ENCODE measurements at places on chromosomes 16 and 17. TPM values are rescaled to one million over a fixed set of nuclear protein-coding genes. Genes with fewer than 3 reads are reported as not detected.

- DNase-seq: peak; percentile 36
Observed at GRCh38 chr17:72602517-72603419, 481.9 kb downstream of the SOX9 start.

GRCh38 chr16:68446681-68447652 lies 1.3 kb downstream of the SMPD3 start:
- no peak for DNase-seq

DNA sequence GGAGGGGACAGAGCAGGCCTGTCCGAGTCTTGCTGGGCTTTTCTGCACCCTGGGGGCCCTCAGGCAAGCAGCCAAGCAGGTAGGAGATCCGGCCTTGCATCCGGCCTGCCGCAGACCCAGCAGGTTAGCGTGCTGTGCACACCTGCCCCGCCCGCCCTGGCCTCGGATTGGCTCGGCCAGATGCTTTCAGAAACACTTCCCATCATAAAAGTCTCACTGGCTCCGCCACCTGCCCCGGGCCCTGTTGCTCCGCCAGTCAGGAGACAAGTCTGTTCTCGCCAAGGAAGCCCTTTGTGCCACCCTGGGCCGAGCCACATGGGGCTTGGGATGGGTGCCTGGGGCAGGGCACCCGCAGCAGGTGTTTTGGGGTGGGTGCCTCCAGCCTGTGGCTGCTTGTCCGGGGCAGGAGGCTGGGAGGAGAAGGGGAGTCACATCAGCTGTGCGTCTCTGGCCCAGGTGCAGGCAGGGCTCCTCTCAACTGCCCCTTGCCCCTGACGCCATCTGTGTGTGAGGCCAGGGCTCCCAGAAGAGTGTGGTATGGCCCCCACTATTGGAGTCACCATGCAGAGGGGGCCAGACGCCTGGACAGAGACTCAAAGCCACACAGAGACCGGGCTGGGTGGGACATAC lies 228.2 kb upstream of the GSE1 start:
- DNase-seq: no peak

- DNase-seq: peak; percentile 76
Observed at GRCh38 chr17:66301864-66302741, at the start of gene PRKCA. TSS of gene PRKCA (plus strand) at chr17:66302613.

The TAT gene
- total RNA-seq: not detected

DNA sequence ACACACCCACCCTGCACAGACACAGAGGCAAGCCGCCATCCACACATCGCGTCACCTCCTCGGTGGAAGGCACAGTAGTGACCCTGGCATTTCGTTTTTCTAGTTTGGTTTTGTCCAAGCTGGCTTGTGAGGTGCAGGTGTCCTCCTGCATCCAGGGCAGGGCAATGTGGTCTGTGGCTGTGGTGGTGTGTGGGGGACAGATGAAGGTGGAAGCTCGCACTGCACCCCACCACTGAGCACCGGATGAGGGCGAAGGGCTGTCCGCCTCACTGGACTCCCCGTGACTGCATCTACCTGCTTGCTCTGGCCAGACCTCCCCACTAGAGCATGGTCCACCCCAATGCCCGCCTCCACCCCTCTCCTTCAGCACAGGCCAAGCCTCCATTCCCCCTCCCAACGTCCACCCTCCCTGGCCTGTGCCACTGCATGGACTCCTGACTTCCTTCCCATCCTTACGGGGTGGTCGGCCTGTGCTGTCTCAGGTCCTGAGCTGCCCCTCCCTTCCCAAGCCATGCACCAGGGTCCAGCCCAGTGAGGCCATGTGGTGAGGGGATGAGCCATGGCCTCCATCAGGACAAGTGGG lies 78.8 kb upstream of the CBX4 start:
- no peak for DNase-seq

The NLE1 gene
- total RNA-seq: 15.0 TPM

- no peak for DNase-seq
Observed at GRCh38 chr17:37671028-37671823, 28.0 kb upstream of the DDX52 start.

GRCh38 chr16:19804538-19805323 lies 79.9 kb downstream of the GPRC5B start:
- peak; percentile 62 for DNase-seq

- no peak for DNase-seq
Observed at GRCh38 chr17:13442361-13442760, 159.4 kb downstream of the HS3ST3A1 start.

The HOXB3 gene
- total RNA-seq: 8.3 TPM

DNA sequence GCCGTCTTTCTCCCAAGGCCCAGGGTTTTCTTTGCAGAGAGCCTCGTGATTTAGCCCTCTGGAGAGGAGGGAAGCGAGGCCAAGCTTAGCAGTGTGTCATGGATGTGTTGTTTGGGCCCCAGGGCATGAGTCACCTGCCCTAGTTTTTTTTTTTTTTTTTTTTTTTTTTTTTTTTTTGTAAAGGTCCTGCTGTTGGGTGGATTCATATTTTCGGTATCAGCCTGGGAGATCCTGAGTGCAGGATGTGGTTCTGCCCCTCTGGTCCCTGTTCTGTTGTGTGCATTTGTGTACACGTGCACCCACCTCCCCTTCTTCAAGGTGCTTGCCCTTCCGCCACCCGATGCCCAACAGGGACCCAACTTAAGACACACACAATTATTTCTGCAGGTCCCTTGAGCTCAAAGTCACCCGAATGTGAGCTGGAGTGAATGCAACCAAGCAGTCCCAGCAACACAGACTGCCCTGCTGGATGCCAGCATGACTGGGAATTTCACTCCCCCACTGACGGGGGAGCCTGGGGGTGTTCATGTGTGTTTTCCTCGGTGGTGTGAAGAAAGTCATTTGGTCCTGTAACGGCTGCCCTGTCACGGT lies 265.8 kb upstream of the TNRC6C start:
- DNase-seq: no peak

DNA sequence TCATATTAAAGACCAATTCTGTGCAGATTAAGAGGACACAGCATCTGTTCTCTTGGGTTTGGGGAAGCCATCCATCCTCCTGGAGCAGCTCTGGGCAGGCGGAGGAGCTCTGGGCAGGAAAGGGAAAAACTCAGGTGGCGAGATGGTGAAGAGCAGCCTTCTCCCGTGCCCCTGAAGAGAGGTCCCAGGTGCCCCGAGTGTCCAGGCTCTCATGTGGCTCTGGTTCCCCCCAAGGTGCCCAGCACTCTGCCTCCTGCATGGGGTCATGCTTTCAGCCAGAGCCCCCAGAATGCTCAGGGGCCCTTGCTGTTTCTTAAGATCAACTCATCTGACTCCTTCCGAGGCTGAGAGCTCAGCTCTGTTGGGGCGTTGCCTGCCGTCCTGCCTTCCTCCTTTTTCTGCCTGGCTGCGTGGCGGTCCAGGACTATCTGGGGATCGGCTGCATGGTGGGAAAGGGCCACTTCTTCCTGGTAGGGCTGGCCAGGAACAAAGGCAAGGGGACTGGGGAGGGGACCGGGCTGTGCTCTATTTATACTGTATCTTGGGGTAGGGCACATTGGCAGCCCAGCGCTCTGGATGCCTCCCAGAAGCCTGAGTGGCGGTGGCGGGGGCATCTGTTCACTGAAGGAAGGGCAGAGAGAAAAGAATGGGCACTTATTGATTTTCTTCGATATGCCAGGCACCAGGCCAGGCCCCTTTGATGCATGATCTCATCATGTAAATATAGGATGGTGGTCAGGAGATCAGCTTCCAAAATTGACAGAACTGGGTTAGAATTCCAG lies 103.2 kb upstream of the SDK2 start:
- DNase-seq: no peak

GRCh38 chr17:28113269-28113668 lies 70.8 kb downstream of the NLK start:
- no peak for DNase-seq

DNA sequence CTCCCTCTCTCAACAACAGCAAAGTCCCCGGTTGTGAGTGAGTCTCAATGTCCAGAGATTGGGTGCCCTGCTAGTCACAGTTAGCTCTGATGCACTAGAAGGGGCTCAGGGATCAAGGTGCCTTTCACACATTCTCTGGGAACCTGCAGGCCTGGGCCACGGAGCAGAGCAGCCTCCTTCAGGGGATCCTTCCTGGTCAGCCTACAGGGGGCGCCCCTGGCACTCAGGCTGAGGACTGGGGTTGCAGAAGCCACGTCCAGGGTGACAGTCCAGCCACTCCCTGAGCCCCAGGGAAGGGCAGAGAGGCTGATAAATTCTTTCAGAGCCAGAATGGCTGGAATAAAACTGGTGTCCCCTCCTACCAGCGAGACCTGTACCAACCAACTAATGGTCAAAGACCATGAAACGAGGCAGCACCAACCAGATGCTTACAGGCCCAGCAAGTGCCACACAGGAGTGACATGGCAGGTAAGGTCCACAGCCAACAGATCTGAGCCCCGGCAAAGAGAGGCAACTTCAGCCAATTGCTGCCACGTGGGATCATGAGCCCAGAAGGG lies 43.5 kb downstream of the ST3GAL2 start:
- DNase-seq: peak; percentile 56

- DNase-seq: no peak
Observed at GRCh38 chr16:48834576-48834975, 224.6 kb upstream of the N4BP1 start.

The CDK5RAP3 gene
- total RNA-seq: 148 TPM

DNA sequence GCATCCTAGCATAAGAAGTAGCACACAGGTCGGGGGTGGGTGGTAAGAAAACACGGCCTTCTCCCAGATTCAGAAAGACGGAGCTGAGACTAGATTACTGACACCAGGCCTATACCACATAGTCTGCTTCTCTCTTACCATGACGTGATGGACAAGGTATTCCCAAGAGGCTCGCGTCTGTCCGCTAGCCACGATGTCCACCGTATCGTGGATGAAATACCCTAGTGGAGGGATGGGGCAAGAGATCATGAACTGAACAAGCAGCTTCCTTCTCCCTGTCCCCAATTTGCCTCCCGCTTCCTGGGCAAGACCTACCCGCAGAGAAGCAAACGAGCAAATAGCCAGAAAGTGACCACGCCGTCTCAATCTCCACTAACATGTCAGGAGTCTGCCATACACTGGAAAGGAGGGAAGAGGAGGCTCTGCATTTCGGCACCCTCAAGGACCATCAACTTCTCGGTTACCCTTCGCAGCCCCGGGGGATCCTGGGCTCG lies 820 bp downstream of the TLCD1 start:
- peak; percentile 53 for DNase-seq

The FOXL1 gene
- 1.5 TPM for total RNA-seq

GRCh38 chr16:49688036-49688697 lies 167.7 kb downstream of the ZNF423 start:
- no peak for DNase-seq

DNA sequence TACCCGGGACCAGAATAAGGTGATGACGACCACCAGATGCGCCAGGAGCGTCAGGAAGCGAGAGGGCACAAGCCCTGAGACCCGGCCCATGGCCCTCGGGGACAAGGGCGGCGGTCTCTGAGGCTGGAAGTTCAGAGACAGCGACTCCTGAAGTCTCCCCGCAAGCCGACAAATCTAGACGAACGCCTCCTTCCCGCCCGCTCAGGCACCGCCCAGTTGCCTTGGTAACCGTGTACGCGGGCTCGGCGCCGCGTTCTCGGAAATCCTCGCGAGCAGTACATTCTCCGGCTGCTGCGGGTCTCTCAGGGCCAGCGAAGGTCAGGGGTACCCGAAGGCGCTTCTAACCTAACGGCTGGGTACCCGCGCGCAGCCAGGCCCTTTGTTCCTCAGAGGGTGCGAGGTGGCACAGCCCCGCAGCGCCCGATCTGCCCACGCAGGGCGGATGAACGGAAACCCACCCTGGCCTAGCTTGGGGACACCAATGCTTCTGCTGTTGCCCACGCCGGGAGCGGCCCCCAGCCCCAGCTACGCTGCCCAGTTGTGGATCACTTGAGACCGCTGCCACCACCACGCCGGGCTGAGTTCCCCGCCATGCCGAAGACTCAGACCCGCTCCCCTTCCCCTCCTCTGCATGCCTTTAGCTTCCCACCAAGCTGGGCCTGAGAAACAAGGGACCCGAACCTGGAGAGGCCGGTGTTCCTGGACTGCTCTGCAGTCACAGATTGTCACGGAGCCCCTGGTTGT lies at the start of gene TMEM107:
Gene TMEM107, minus strand, starts transcription at position 184 of the 744 bp plus-strand sequence. Its CDS starts 94 bp downstream, at position 90.
- peak; percentile 86 for DNase-seq

DNA sequence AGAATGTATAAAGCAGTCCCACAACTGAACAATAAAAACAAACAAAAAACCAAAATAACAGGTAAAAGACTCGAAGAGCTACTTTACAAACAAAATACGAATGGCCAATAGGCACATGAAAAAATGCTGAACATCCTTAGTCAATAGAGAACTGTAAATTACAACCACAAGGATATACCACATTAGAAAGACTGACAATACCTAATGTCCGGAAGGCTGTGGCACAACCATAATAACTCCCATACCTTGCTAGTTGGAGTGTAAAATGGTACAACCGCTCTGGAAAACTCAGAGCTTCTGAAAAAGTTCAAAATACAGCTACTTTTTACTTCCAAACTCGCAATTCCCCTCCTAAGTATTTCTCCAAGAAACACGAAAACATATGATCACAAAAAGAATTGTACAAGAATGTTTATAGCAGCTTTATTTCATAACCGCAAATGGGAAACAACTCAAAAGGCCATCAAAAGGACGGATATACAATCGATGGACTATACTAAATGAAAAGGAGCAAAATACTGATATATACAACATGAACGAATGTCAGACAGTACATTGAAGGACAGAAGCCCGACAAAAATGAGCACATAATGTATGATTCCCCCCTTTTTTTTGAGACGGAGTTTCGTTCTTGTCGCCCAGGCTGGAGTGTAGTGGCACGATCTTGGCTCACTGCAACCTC lies 2.3 kb downstream of the TP53 start:
- no peak for DNase-seq

DNA sequence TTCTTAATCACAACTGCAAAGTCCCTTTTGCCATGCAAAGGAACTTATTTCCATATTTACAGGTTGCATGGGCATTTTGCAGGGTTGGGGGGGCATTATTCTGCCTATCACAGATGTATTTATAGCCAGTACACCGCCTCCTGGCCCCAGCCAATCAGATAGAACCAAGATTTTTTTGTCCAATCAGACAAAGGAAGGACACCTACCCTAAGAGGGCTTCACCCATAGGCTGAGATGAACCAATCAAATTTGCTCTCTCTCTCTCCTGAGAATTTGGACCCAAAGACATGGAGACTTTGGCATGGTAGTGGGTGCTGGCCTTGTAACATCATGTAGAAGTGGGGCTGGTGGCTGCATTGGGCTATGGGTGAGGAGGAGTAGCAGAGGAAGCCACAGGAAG lies 3.9 kb upstream of the KCNG4 start:
- DNase-seq: no peak

The PRAC1 gene
- total RNA-seq: not detected

DNA sequence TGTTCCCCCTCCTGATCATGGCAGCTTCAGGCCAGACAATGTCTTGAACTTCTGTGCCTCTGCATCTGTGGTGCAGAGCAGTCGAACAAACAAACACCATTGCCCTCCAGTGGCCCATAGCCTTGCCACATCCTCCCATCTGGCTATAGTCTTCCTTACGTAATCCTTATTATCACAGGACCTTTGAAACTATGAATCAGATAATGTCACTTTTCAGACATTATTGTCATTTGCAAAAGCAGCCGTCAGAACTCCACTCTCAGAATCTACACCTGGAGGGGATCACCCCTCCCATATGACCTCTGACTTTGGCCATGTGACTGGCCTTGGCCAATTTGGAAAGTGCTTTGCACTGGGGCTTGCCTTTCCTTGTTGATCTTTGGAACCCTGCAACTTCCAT lies 387.3 kb downstream of the MAF start:
- DNase-seq: no peak

All from myocyte (in vitro differentiated cells).